ENCODE measurements at places on chromosomes 16 and 17.

DNA sequence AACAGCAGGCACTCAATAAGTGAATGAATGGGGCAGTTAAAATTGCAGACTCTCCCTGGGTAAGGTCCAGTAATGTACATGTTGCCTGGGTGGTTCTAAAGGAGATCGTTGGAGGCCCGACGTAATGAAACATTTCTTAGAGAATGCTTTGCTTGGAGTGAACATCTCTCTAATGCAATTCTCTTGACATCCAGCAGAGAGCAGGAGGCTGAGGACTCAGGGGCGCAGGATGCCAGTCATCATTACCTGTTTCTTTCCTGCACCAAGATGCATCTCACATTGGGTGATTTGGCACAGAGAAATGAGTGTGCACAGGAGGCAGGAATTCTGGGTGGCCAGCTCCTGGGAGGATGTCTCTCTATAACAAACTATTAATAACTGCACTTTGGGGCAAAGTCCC, 130.3 kb upstream of the RBBP6 start:
- DNase-seq, result no peak

- no peak for DNase-seq
These were observed 12.8 kb downstream of the PDK2 start for GRCh38 chr17:50107790-50108414.

- no peak for DNase-seq
These were observed 4.8 kb downstream of the NEK8 start for GRCh38 chr17:28733346-28733745.

DNA sequence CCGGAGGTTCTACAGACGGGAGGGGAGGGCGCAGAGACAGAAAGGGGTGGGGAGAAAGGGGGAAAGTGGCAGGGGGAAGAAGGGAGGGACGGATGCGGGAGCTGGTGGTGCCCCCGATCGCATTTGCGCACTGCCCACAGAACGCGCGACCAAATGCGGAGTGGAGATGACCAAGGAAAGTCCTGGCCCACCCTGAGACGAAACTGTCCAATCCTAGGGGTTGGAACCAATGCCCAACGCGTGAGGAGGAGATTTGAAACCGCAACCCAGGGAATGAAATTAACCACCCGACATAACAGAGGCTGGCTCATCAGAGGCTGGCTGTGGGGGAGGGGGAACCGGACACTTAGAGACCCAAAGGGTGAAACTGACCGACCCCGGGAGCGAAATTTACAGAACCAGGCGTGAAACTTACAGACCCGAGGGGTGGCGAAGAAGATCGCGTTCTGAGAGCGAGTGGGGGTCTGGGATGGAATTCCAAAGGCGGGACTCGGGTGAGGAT, 1.4 kb downstream of the HES7 start:
- DNase-seq, result no peak

DNA sequence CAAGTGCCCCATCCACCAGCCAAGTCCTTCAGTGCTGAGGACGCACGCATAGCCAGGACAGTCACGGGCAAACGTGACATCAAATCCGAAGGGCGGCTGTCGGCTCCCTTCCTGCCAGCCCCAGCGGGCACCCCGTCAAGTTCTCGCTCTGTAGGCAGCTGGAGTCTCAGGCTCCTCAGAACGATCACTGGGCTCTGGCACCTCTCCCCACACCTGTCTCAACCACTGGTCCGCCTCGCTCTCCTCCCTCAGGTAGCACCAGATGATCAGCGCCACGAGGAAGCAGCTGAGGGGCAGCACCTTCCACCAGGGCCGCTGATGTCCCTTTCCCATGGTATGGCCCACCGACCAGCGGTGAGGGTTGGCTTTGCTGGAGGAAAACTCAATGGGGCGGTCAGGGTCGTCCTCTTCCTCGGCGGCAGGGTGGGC, 422 bp downstream of the UQCC4 start:
- peak; percentile 11 for DNase-seq

GRCh38 chr17:83007504-83008185, 71.8 kb upstream of the METRNL start:
- no peak for DNase-seq

DNA sequence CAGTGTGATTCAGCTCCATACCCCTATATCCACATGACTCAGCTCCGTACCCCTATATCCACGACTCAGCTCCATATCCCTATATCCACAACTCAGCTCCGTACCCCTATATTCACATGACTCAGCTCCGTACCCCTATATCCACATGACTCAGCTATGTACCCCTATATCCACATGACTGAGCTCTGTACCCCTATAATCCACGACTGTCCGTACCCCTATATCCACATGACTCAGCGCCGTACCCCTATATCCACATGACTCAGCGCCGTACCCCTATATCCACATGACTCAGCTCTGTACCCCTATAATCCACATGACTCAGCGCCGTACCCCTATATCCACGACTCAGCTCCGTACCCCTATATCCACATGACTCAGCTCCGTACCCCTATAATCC, 16.8 kb downstream of the CYB5D2 start:
- DNase-seq, result no peak

DNA sequence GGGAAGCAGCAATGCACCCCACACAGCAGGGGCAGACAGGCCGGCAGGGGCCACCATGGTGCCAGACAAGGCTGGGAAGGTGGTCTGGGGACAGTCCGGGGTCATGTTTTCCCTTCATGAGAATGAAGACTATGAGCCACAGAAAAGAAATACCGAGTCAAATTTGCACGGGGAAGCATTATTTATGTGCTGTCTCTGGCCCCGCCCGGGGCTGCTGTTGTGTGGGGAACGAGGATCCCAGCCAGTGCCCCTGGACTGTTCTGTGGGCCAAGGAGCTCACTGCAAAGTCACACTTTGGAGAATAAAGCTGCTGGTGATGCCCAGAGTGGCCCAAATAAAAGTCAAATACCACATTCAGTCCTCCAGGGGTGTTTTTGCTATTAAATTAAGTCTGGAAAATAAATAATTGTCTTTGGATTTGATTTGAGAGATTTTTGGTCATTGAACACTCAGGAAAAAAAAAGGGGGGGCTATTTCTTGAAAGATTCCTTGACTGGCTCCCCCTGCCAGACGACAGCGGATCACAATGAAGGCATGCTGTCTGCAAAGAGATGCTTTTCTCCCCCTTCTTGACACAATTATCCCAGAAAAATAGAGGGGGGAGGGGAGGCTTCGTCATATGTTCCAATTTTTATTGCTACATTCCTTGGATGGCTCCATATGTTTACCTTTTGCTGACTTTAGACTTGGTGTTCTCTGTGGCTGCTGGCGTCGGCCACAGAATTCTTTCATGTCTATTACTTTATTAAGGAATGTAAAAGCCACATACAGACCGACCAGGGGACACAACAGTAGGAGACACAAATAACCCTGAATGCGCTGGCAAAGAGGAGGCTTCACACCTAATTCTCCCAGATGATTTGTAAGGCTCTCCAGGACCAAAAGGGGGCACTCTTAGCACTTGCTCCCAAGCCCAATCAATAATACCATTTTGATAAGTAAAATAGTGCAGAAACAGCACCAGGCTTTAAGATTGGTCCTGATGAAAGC, 27.1 kb upstream of the ANKFN1 start:
- peak; percentile 45 for DNase-seq

DNA sequence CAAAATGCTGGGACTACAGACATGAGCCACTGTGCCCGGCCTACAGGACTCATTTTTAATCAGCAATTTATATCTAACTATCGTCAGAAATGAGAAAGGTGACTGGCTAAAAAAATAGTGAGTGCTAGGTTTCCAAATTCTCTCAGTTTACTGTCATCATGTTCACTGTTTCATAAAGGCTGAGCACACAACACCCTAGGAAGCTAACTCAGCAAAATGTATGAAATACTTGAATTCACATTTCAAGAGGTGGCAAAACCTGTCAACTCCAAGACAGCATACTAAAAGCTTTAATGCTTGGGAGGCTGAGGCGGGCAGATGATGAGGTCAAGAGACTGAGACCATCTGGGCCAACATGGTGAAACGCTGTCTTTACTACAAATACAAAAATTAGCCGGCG, 16.7 kb downstream of the WDR45B start:
- DNase-seq, result no peak

DNA sequence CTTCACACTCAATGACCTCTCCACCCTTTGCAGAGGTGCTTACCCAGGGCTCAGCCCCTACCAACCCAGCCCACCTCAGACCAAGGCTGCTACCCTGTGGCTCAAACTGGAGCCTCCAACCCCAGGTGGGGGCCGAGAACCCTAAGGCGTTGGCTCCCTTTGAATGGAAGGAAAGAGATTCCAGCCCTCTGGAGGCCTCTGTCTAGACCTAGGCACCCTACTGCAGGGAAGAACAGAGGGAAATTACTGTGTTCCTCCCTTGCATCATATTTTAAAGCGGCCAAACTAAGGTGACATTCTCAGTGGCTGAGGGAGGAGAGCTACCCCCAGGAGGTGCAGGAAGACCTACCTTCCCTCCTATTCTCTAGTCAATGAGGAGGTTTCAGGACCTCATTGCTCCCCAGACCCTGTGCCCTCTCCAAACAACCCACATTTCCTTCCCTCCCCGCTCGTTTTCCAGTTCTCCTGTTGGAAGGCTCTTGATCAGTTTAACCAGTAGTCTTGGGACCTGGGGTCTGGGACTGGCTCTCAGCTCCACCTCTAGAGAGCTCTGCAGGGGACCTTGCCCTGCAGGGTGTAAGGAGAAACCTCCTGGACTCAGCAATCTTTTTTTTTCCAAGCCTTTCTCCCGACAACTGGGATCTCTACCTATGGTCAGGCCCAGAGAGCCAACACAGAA, 5.5 kb upstream of the HOXB8 start:
- DNase-seq, result no peak

DNA sequence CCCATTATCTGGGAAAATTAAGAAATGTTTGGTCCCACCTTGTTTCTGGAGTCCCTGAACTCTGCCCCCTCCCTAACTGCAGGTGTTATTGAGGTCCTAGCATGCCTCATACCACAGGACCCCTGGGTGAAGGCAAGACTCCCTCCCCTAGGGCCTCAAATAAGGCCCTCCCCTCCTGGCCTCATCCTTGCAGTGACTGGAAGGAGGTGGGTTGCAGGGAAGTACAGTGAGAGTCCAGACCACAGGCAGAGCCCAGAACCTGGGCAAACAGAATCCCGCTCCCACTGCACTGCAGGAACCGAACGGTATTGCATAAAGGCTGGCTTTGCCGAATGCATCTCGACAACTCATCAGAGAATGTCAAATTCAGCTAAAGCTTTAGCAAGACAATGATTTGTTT, 126.6 kb downstream of the ASIC2 start:
- DNase-seq, result no peak

All from Ammon's horn (tissue), 1 donor.